ENCODE measurements at places on chromosomes 6 and 20. TPM values are rescaled to one million over a fixed set of nuclear protein-coding genes. Genes with fewer than 3 reads are reported as not detected.

The TRAPPC3L gene
- polyA plus RNA-seq: not detected

The ESF1 gene
- 65.0 TPM for polyA plus RNA-seq

The TREM1 gene
- polyA plus RNA-seq: not detected

The FGD2 gene
- polyA plus RNA-seq: 0.13 TPM

The TRIM10 gene
- not detected for polyA plus RNA-seq

The MLN gene
- not detected for polyA plus RNA-seq

The PTCRA gene
- polyA plus RNA-seq: not detected

The GNAS-AS1 gene
- 11.3 TPM for polyA plus RNA-seq

The SLC44A4 gene
- 1.1 TPM for polyA plus RNA-seq

The ZCCHC3 gene
- 31.3 TPM for polyA plus RNA-seq

The OLIG3 gene
- 0.10 TPM for polyA plus RNA-seq

The TMC2 gene
- polyA plus RNA-seq: not detected

All from GM23338 (cell line).